Activated CD8-positive, alpha-beta memory T cell treated with anti-CD3 and anti-CD28 coated beads for 48 hours (primary cell): ENCODE measurements at places on chromosomes 11 and 22.
A peak's percentile ranks its signal among the peaks of the same experiment; 100 is the strongest.

DNA sequence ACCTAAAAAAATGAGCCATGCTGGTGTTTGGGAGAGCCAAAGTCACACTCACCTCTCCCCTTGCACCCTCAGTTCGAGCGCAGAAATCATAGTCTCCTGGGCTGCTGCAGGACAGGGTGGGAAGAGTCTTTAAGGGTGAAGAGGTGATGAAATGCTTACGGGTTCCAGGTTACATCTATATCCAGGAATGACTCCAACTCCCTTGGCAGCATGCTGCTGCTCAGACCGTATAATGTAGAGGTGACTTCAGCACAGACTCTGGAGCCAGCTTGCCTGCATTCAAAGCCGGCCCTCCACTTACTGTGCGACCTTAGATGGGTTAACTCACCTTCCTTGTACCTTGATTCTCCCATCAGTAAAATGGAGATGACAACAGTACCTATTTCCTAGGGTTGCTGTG, 17.3 kb upstream of the PKNOX2 start:
- no peak for DNase-seq

GRCh38 chr11:86949995-86950660, 5.1 kb downstream of the FZD4 start:
- DNase-seq, result no peak

DNA sequence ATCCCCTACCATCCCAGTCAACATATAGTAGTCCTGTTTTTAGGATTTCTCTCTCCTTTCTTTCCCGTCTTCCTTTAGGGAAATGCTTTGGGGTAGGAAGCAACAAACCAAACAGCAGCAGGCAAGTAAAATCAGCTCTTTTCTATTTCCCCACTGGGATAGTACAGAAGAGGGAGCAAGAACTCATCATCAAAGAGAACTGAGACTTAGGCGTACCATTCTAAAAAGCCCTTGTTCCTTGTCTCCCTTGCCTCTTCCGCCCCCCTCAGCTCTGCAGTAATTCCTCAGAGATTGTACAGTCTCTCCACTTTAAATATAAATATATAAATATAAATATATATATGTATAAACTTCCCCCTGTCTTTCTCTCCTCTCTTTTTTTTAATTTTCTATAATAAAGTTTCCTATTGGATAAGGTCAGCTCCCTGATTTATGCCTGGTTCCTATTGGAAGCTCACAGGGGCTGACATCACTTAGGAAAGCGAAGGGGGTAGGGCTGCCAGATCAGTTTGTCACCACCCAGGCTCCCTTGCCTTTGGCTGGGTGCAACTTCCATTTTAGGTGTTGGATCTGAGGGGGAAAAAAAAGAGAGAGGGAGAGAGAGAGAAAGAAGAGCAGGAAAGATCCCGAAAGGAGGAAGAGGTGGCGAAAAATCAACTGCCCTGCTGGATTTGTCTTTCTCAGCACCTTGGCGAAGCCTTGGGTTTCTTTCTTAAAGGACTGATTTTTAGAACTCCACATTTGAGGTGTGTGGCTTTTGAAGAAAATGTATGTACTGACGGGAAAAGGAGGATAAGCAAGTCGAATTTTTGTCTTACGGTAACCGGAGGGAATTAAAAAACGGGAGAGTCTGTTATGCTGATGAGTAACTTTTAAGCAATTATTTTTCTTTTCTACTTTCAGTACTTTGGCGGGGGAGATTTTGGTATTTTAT, at the start of gene CTNND1:
CTNND1 (plus strand) TSS at position 502 of the 934 bp plus-strand sequence. CDS start 29,677 bp downstream, outside the sequence.
- no peak for DNase-seq

GRCh38 chr11:114179234-114179941, 116.8 kb upstream of the NNMT start:
- no peak for DNase-seq

DNA sequence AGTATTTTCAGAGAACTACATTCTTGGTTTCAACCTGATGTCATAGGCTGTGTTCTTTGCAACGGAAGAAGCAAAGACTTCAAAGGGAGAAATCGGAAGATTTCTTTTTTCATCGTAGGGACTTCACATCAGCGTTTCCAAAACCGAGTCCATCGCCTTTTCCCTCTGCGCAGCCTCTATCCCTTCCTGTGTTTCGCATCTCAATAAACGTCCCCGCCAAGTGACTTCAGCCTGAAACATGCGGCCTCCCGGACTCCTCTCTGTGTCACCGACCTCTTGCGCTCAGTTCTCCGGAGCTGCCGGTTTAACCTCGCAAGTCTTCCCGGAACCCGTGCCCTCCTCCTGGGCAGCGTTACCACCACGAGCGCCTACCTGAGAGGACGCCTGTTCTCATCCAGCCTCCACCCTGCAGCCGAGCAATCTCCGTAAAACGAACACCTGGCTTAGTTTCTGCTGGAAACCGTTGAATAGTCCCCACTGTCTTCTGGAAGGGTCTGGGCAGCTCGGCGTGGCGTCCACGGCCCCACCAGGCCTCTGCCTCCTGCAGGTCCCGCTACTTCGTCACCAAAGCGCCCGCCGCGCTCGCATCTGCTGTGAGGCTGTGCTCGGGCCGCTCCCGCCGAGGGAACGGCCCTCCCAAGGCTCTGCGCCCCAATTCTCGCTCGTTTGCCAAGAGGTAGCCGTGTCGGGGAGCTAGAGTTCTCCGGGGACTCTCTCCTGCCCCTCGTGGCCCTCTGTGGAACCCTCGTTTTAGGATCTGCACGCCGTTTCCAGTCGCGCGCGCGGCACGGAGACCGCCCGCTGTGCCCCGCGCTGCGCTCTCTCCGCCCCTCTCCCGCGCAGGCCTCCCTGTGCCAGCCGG, at the start of gene GLB1L3:
GLB1L3 (plus strand) TSS at position 846 of the 862 bp plus-strand sequence. CDS start 362 bp downstream, outside the sequence.
- DNase-seq, result peak; percentile 50

GRCh38 chr11:61587541-61587941, 6.7 kb upstream of the SYT7 start:
- no peak for DNase-seq

- no peak for DNase-seq
Observed at GRCh38 chr11:8068605-8069221, 12.3 kb upstream of the TUB start.

GRCh38 chr22:46064966-46065666, 85.2 kb upstream of the PPARA start:
- no peak for DNase-seq

GRCh38 chr22:49785841-49786471, 41.7 kb downstream of the BRD1 start:
- DNase-seq, result no peak

DNA sequence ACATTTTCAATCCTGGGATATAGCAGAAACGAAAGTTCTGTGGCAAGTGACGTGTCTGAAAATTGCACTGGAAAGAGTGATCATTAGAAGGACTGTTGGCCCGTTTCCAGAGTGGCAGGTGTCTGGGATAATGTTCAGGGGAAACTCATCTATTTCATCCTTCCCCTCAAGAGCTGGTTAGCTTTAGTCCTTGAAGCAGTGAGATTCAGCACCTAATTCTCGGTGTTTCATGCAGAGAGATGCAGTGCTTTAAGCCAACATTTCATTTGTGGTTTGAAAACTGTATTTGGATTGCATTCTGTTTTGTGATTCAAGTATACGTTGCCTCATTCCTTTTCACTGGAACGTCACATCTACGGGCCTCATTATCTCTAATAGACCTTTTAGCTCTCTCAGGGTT, 205.0 kb upstream of the RAG2 start:
- DNase-seq, result no peak

GRCh38 chr11:114228435-114229411, 67.5 kb upstream of the NNMT start:
- DNase-seq, result no peak

DNA sequence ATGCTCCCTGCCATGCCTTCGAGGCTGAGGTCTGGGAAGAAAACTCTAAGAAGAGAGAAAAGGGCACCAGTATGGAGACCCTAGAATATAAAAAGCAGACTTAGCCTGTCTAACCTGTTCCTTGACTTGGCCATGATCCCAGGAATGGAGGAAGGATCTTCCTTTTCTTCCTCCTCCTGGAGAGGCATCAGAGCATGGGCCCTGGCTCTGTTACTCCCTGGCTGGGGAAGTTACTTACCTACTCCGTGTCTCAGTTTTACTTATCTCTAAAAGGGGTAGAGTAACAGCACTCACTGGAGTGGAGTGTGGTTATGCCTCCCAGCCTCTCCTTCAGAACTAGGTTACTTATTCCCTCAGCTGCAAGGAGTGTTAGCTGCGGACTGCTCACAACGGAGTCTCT, 55.2 kb upstream of the PHF21A start:
- DNase-seq, result no peak

- DNase-seq, result no peak
Observed at GRCh38 chr11:122692444-122692843, 36.9 kb downstream of the UBASH3B start.

DNA sequence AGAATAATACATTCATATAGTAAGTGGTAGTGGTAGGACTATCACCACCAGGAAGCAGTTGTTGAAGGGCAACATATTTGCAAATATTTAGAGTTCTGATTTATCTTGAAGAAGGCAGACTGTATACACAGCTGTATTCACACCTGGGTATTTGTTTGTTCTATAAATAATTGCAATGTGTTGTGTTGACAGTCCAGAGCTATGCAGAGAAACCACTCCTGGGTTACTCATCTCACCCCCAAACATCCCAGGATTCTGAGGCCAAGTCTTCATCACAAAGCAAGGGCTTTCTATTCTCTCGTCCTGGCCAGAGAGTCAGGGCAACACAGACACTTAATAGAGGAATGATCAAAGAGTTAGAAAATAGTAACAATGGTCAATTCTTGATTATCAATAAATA, 102.1 kb upstream of the FAT3 start:
- DNase-seq, result no peak

- no peak for DNase-seq
Observed at GRCh38 chr11:61946894-61947293, 3.3 kb upstream of the BEST1 start.

- DNase-seq, result no peak
Observed at GRCh38 chr11:104151404-104152204, 12.3 kb downstream of the PDGFD start.

GRCh38 chr11:103994094-103994493, 42.3 kb upstream of the DDI1 start:
- no peak for DNase-seq

DNA sequence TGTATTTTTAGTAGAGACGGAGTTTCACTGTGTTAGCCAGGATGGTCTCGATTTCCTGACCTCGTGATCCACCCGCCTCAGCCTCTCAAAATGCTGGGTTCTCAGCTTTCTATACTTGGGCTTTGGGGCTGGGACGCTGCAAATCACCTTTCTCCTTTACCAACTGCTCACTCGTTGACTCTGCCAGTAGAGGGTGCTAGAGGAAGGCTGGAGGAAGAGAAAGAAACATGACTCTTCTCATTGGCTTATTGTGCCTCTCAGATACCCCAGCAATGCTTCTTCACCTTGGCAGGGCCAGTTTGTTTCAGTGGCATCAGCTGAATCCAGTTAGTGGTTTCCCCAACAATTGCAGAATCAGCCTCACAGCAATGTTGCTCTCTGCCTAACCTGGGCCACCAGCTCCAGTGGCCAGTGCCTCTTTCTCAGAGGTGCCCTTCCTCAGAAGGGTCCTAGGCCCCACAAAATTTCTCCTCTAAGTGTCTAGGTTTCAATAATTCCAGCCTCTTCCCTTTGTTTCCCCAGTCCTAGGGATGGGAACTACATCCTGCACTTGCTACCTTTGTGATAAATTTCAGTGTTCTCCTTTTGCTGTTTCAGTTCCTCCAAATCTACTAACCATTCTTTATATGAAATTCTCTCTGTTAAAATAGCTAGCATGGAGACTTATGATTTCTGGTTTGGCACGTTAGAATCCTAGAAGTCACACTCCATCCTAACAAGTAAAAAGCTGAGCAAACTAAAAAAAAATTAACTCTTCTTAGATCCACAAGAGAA, 71.5 kb upstream of the VSTM5 start:
- DNase-seq, result no peak

DNA sequence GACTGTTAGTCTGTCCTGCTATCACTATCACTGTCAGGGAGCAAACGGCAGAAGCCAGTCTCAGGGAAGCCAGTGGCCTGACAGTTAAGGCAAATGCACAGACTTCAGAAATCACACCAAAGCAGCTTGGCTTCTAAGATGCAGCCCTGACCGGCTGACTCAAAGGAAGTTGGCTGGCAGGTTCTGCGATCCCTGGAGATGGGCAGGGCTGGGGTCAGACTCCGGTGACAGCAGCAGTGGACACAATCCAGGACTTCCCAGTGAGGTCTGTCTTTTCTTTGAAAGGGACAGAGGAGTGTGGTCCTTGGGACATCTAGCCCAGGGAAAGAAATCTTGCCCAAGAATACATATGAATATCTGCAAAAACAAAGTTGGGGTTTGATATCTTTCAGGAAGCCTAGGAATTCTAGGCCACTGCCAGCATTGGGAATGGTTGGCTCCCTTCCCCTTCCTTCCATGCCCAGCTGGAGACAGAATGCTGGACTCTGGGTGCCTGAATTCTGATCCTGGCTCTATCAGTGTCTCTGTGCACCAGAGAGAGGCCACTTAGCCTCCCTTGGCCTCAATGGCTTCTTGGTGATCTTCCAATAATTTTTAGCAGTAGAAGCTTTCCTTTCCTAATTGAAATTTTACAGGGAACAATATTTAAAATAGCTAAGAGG, 108.9 kb downstream of the KIRREL3 start:
- no peak for DNase-seq

- DNase-seq, result no peak
Observed at GRCh38 chr22:24037851-24038765, 27.0 kb downstream of the CABIN1 start.

DNA sequence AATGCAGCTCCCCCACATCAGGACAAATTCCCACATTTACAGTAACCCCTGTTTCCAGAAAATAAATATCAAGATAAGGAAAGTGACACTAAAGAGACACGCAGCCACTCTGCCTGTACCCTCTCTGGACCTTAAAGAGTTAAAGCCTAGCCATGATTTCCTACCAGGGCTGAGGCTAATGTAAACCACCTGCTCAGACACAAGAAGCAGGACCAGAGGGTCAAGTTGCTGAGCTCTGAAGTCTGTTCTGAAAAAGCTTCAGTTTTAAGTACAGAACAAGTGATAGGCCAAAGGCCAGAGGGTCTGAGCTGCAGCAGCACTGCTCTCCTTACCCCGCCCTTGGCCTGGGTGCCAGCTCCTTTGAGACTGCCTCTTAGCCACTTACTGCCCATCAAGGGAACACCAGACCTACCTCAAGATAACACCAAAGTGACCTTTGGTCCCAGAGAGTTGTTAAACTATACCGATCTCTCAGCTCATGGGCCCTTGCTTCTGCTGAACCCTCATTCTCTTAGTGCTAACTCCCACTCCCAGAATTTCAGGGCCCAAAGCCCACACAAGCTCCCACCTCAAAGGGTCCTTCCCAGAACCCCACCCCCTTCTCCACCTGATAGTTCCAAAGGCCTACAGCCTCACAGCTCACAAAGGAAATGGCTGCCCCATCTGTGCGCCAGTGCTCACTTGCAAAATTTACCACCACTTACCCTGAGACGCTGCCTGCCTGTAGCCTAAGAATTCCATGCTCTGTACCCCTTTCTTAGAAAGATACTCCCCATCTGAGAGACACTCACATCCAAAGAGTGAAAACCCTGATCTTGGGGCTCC, 40.5 kb downstream of the IL18BP start:
- no peak for DNase-seq

GRCh38 chr11:98194611-98195010, 826.1 kb upstream of the CNTN5 start:
- DNase-seq, result no peak
